ENCODE measurements at places on chromosomes 6 and 20.

DNA sequence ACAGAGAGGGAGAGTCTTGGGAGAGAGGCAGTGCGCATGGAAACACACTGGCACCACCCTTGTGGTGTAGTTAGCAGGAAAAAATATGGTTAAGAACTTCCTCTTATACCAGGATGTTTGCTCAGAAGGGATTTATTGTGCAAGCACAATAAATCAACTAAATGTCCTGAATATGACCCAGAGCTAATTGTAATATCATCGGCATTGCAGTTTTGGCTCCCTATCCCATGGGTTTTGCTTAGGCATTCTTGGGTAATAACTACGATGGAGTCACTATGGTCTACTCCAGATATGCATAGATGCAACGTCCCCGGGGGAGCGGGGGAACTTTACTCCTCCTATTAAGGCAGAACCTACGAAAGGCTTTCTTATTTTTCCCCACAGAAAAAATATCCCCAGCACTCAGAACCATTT lies 751.6 kb downstream of the EYS start:
- no peak for DNase-seq

- DNase-seq, result peak; percentile 71
Measured at GRCh38 chr6:56899311-56899710, 55.6 kb upstream of the BEND6 start.

- DNase-seq, result no peak
Measured at GRCh38 chr6:49698478-49698877, 14.9 kb downstream of the CRISP2 start.

- DNase-seq, result peak; percentile 98
Measured at GRCh38 chr6:30877419-30878262, 6.7 kb upstream of the DDR1 start.

- no peak for DNase-seq
Measured at GRCh38 chr20:41394081-41394480, 27.5 kb upstream of the EMILIN3 start.

DNA sequence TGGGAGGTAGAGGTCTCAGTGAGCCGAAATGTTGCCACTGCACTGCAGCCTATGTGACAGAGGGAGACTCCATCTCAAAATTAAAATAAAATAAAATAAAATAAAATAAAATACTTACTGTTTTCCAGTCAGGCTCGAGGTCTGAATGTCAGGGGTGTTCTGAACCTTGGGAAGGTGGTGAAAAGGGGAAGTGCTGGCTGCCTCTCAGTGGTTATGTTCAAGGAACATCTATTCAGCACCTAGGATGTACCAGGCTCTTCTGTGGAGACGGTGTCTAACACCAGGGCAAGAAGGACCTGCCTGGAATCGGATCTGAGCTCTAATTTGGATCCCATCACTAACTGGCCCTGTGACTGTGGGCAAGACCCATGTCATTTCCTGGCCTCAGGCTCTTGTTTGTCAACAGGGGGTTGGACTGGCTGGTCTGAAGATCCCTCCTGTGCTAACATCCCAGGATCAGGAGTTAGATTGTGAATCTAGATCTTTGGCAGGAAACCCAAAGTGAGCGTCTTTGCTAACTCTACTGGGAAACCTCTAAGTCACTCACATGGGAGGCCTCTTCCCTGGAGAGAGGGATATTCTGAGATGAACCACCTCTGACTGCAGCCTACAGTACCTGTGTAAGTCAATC lies 63.4 kb upstream of the SIRPG start:
- DNase-seq, result no peak

DNA sequence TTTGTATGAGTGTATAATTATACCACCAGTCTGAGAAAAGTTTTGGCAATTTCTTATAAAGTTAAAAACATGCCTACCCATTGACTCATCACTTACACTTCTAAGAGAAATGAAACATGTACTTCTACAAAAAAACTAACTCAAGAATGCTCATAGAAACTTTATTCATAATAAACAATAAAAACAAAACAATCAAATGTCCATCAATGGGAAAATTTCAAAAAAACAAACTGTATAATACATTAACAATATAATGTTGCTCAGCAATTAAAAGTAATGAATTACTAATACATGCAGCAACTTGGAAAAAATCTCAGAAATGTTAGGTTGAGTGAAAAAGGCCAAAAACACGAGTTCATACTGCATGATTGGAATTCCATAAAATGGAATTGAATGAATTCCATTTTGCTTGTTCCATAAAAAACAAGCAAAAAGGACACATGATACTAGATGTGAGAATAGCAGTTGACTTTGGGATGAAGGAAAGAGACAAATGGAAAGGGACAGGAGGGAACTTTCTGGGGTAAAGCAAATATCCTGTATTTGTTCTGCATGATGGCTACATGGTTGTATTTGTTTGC lies 726.6 kb downstream of the RFPL4B start:
- peak; percentile 70 for DNase-seq

- DNase-seq, result peak; percentile 48
Measured at GRCh38 chr20:309306-309840, 12.0 kb downstream of the ZCCHC3 start.

- no peak for DNase-seq
Measured at GRCh38 chr20:18585134-18585533, 2.7 kb upstream of the DTD1 start.

DNA sequence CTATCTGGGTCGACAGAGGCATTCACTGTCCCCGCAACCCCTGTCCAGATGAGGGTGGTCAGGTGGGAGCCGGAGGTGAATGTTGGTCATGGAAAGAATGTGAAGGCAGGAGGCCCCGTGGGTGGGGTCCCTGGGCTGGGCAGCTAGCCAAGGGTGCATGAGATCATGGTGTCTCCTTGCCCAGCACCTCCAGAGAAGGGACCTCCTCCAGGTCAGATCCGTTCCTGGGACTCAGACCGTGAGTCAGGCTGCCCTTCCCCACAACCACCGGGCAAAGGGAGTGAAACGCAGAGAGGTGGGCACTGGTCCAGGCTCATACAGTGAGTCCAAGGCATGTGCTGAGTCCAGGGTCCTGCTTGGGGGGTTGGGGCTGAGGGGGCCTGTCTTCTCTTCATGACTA lies 3.5 kb downstream of the FOXS1 start:
- DNase-seq, result peak; percentile 94

DNA sequence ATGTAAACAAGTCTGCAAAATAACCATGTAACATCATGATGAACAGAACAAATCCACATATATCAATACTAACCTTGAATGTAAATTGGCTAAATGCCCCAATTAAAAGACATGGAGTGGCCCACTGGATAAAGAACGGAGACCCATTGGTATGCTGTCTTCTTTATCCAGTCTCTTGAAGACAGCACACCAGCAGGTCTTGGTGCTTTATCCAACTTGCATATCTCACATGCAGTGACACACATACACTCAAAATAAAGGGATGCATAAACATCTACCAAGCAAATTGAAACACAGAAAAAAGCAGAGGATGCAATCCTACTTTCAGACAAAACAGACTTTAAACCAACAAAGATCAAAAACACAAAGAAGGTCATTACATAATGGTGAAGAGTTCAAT lies 30.3 kb upstream of the EPB41L2 start:
- no peak for DNase-seq

DNA sequence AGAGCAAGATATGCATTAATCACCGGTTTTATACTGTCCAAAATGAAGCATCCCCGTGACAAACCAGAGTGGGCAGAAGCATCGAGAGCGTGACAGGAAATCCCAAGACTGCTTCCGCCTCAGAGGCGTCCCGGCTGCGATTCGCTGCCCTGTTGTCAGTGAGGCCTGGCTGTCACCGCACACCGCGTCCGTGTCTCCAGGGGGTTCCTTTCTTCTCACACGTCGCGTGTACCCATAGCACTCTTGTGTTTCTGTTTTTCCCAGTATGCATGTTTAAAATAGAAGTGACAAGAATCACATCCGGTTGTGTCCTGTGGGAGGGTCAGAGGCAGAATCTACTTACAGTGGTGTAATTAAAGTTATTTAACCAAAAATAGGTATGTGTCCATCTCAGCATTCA lies 8.3 kb upstream of the ADRM1 start:
- peak; percentile 79 for DNase-seq

- DNase-seq, result peak; percentile 98
Measured at GRCh38 chr20:3811467-3812258, 8.7 kb upstream of the AP5S1 start.

GRCh38 chr6:81634155-81634880 lies 118.2 kb downstream of the TENT5A start:
- no peak for DNase-seq

DNA sequence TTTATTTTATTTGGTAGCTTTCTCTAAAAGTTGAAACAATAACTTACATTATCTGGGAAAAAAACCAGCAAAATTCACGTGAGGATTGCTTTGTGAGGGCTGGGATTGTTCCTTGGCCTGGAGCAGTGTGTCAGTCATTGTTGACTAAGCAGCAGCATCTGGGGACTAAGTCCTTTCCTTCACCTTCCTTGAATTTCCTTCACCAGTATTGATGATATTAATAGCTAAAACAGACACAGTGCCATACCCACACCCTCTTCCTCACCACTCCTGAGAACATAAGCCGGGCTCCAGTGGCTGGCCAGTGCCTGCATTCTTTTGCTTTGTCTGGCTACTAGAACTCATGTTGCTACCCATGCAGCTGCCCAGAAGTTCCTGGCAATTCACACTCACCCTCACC lies 23.7 kb downstream of the PLCB1 start:
- DNase-seq, result peak; percentile 3

DNA sequence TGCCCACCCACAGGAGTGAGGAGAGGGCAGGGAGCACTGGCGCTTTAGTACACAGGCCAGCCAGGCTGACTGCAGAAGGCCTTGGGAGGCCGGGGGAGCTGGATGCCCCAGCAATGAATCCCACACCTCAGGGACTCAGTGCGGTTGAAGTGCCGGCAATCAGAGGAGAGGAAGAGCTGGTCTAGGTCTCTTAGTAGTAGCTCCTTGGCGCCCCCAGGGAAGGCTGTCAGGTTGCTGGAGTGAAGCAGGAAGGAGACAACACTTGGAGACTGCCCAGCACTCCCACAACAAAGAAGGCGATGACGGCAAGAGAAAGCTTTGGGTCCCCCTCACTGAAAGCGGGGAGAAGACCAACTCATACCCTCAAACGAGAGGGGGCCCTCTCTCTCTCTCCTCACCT lies 8.3 kb upstream of the TNXB start:
- DNase-seq, result no peak

GRCh38 chr6:48475275-48475674 lies 364.3 kb upstream of the PTCHD4 start:
- peak; percentile 5 for DNase-seq

- no peak for DNase-seq
Measured at GRCh38 chr6:27891320-27891875, 20.8 kb downstream of the OR2B2 start.

- DNase-seq, result no peak
Measured at GRCh38 chr6:134119486-134119885, 67.1 kb upstream of the SLC2A12 start.

DNA sequence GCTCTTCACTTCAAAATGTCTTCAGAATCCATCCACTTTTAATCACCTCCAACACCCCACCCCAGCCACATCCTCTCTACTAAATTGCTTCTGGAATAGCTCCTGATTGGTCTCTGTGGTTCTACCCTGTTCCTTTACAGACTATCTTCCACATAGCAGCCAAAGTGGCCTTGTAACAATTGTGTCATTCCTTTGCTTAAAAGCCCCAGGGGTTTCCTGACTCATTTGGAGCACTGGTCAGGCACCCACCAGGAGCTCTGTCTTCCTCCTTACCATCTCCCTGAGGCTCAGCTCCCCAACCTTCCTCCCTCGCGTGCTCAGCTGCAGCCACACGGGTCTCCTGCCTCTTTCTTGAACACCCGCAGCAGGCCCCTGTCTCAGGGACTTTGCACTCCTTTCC lies 126.8 kb downstream of the HIVEP1 start:
- no peak for DNase-seq

- DNase-seq, result no peak
Measured at GRCh38 chr6:90645634-90646033, 58.8 kb upstream of the MAP3K7 start.

DNA sequence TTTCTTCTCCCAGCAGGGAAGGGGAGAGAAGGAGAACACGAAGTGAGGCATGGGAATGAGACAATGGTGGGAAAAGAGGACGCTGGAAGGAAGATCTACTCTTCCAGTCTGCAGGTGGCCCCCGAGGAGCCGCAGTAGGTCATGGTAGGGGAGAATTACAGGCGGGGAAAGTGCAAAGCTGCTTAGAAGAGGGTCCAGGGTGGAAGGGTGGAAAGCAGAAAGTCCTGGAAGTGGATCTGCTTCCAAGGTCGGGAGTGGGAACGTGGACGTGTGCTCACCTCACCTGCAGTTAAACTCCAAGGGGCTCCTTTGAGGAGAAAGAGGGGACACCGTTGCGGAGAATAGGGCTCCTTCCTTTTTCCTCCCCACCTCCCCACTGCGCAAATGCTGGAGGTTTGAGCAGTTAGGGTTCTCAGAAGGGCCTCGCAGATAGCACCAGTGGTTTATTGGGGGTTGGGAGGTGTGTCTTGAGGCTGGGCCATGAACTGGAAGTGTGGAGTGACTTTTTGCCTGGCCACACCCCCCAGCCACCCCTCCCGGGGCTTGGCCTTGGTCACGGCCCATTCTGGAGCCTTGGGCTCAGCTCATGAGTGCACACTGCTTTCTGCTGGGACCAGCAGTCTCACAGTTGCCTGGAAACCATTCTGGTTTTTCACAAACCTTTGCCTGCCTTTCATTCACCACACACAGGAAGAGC lies 100.4 kb upstream of the MLN start:
- no peak for DNase-seq

GRCh38 chr6:163395831-163396185 lies 18.7 kb upstream of the QKI start:
- DNase-seq, result no peak

DNA sequence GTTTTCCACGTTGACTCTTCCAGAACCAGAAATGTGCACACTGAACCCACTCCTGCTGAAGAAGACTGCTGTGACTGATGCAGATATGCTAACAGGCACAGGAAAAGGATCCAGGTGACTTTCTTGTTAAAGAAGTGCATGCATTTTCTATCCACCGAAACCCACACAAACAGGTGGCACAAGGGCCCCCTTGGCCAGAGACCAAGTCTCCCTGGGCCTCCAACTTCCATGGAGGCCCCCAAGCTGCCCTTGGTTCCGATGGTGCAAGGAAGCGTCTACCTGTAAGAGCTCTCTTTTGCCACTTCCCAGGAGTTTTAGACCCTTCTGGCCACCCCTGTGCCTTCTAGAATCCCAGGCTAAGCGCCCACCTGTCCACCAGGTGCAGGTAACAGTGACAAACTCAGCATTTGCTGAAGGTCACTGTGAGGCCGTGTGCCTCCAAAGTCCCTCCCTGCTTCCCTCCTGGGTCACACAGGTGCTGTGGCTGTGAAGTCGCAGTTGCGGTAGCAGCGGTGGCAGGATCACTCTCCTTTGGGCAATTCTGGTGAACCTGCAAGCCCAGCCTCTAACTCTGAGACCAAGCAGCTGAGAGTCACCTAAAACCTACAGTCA lies 134.8 kb downstream of the PXDC1 start:
- DNase-seq, result no peak

- no peak for DNase-seq
Measured at GRCh38 chr6:42211726-42212125, 5.9 kb downstream of the MRPS10 start.

DNA sequence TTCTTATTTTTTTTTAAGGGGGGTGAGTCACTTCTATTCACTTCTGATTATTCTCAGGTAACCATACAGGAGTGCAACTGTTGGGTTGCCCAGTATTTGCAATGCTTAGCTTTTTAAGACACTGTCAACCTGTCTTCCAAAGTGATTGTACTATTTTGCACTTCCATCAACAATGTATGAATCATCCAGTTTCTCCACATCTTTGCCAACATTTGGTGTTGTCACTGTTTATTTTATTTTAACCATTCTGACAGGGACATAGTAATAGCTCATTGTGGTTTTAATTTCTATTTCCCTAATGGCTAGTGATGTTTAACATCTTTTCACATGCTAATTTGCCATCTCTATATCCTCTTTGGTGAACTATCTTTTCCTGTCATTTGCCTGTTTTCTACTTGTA lies 1.4 kb upstream of the SLC13A3 start:
- no peak for DNase-seq

Measured in osteoblast (primary cell).